ENCODE measurements at places on chromosomes 2 and 18.

DNA sequence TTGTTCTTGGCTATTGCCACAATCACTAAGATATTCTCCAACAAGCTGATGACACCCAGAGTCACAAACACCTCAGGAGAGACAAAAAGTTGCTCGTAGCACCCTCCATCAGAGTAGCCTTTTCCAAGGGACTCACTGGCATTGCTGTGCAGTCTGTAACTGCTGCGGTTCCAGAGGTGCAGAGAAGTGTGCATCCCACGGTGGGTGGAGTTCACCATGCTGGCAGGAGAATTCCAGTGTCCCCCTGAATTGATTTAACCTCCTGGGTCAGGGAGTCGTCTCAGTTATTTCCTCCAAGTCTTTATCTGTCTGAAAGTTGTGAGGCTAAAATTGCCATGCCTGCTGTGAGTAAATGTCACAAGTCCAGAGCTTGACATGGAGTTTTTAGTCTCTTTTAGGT lies 443 bp downstream of the MC4R start:
- DNase-seq, result no peak

DNA sequence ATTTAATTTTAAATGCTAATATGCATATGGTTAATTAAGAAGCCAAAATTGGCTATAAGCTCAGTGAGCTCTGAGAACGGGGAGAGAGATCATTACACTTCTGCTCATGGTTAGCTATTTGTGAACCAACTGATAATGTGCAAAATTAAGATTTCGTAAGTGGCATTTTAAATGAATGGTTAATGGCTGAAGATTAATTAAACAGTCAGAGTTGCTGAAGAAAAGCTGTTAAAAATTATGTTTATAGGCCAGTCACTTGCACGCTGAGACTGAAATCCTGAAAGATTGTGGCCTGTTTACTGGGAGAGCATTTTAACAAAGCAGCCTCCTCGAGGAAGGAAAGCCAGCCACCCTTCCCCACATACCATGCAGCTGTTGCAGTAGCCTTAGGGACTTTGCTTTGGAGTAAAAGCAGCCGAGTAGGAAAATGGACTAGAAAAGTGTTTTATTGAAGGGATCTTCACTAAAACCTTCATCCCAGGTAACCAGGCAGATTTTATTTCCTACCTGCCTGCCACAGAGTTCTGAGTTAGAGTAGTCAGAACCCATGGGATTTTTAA lies 218.8 kb upstream of the NRP2 start:
- no peak for DNase-seq

DNA sequence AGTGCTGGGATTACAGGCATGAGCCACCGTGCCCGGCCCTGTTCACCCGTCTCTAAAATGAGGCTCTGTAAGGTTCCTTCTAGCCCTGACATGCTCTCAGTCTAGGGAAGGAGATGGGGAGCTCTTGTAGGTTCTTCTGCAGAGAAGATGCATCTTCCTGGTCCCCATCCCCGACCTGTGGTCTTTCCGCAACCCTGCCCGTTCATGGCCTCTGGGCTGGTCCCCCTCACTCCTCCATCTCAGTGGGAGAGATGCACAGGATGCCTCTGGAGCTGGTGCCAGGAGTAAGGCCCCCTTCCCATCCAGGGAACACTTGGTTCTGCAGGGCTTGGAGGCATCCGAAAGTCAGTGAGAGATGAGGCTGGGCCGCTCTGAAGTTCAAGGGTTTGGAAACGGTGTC lies 212.7 kb downstream of the KLHL29 start:
- DNase-seq, result no peak

DNA sequence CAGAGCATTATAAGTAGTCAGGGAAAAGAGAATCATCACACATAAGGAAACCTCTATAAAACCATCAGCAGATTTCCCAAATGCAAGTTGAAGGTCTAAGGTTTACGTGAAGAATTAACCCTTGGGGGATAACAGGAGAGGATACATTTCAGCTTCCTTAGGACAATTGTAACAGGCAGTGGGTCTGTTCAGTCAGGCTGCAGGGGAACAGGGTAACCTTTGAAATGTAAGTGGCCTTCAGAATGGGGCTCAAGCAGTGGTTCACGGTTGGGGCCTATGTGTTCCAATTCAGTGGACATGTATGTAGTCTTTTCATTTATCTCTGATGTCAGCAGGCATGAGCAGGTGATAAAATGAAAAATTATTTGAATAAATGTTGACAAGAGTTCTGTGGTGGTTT lies 139.3 kb downstream of the EML6 start:
- no peak for DNase-seq

- DNase-seq, result no peak
Observed at GRCh38 chr2:2747797-2748301, 416.8 kb upstream of the MYT1L start.

GRCh38 chr2:229873123-229873581 lies 48.7 kb downstream of the TRIP12 start:
- DNase-seq, result no peak

DNA sequence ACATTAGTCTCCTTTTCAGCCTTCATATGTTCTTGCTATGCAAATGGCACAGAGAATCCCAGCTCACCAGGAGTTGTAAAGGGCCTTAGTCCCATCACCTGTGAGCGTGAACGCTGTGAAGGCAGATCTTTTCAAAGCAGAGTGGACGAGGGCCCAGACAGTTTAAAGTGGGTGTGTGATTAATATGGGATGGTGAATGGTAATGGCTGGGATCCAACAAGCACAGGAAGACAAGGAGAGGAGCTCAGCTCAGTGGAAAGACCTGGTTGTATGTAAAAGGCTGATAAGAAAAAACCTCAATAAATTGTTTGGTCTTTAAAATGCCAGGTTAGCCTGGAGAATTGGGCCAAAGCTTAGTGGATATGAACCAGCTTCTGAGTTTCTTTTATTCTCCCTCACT lies 326.2 kb downstream of the NYAP2 start:
- no peak for DNase-seq

GRCh38 chr2:127208313-127208712 lies 11.8 kb downstream of the CYP27C1 start:
- DNase-seq, result no peak

DNA sequence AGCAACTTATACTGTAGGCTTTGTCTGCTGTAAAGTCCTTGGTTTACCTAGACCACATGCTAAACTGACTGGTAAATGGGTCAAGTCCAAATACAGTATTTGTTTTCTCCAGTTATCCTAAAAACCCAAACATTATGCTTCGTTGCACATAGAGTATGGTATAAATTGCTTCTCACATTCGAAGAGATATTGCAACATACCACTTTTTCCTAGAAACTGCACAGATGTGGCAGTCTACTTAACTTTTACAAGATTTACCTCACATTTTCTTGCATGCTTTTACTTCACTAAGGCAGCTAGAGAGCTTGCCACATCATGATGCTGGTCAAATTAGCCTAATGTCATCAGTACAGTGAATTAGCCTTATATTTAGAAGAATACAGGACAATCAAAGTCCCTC lies 66.0 kb upstream of the SCN7A start:
- no peak for DNase-seq

DNA sequence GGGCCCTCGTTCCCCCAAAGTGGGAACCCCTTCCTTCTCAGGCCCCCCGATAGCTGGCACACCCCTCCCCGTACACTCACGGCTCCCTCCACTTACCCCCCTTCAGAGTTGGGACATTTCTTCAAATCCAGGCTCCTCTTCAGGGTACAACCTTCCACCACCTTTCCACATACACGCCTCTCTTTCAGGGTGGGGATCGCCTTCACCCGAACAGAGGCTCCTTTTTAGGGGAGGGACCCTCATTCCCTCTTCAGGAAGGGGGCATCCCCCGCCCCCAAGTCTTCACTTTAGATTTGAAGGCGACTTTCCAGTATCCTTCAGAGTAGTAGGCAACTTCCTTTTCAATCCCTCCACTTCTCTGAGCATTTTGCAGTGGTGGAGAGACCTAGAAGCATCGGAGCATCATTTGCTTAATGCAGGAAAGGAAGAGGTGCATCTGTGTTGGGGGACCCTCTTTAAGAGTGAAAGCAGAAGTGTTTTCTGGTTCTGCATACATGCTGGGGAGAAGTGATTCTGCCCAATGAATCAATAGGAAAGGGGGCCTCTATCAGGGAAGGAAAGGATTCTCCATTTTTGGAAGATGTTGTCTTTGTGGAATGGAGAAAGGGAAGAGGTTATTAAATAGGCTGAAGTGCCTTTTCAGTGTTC lies 845 bp downstream of the EML4 start:
- no peak for DNase-seq

Data from stimulated activated CD8-positive, alpha-beta memory T cell treated with anti-CD3 and anti-CD28 coated beads, Interleukin-4, amount 100 ng/mL, for 24 hours (primary cell).